H9 (cell line): ENCODE measurements at places on chromosomes 7 and 10. TPM values are rescaled to one million over a fixed set of nuclear protein-coding genes. Genes with fewer than 3 reads are reported as not detected.

- H3K27me3 ChIP-seq: no peaks in the 10 kb centered on the region
- no peaks in the 10 kb centered on the region for H3K4me1 ChIP-seq
- no peak for DNase-seq
These were observed 275.4 kb downstream of the PARD3 start for GRCh38 chr10:34539533-34540315.

- H3K4me3 ChIP-seq: no peak overlapping the region
- no peaks in the 10 kb centered on the region for H3K27me3 ChIP-seq
- no peaks in the 10 kb centered on the region; the same call in 1 of the 2 replicates for H3K4me1 ChIP-seq
- no peaks in the 10 kb centered on the region; the same call in 2 of the 3 replicates for H3K36me3 ChIP-seq
- no peak overlapping the region for H3K27ac ChIP-seq
These were observed 9.6 kb downstream of the PYROXD2 start for GRCh38 chr10:98405422-98405821.

- H3K4me3 ChIP-seq: no peak overlapping the region
- H3K36me3 ChIP-seq: no peaks in the 10 kb centered on the region
- no peak for DNase-seq
- peaks cover 5% of the 10 kb centered on the region; the same call in 1 of the 2 replicates for H3K4me1 ChIP-seq
- no peak overlapping the region for H3K27ac ChIP-seq
- H3K27me3 ChIP-seq: peaks cover 2% of the 10 kb centered on the region; the same call in 1 of the 2 replicates
These were observed 1.7 kb upstream of the WEE2 start for GRCh38 chr7:141706239-141707064.

The OR2A5 gene
- total RNA-seq: not detected in 2 replicates

- no peaks in the 10 kb centered on the region for H3K4me1 ChIP-seq
- H3K27ac ChIP-seq: no peak overlapping the region
- no peak for DNase-seq
- H3K36me3 ChIP-seq: peaks cover 11% of the 10 kb centered on the region
These were observed 37.2 kb downstream of the EXOC4 start for GRCh38 chr7:133290041-133290440.

DNA sequence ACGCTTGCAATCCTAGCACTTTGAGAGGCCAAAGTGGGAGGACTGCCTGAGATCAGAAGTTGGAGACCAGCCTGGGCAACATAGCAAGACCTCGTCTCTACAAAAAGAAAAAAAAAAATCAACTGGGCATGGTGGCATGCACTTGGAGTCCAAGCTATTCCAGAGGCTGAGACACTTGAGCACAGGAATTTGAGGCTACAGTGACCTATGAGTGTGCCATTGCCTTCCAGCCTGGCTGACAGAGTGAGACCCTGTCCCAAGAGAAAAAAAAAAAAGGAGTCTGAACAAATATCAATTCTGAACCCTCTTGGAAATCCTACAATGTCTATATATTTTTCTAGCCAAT, 126.8 kb upstream of the NRP1 start:
- no peaks in the 10 kb centered on the region for H3K27me3 ChIP-seq
- no peak for DNase-seq
- no peak overlapping the region for H3K27ac ChIP-seq
- H3K4me1 ChIP-seq: no peaks in the 10 kb centered on the region

GRCh38 chr10:7768417-7768816, 19.4 kb downstream of the KIN start:
- peaks cover 68% of the 10 kb centered on the region for H3K36me3 ChIP-seq
- no peaks in the 10 kb centered on the region for H3K4me1 ChIP-seq
- no peak for DNase-seq
- H3K27ac ChIP-seq: no peak overlapping the region
- no peak overlapping the region for H3K4me3 ChIP-seq

DNA sequence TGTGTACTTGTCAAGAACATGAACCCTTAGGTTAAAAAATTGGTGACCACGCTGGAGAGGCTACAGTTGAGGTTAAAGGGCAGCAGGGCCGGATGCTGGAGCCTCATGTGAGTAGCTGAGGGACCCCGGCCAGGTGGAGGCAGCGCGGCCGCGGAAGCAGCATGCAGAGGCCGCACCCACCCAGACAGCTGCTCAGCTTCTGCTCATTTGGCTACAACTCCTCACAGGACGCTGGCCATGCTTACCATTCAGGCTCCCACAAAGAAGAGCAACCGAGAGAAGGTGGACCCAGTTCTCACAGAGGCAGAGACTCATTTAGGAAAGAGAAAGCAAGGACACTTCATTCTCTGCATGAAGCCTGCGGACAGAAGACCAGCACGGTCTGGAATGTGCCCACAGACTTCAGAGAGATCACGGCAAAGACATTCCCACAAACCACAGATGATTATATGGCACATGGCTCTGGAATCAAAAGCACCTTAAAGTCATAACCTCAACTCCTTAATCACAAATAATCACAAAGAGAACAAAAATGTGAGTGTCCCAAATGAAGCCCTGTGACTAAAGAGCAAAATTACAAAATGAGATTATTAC, 94.4 kb downstream of the VOPP1 start:
- peak; percentile 24 for DNase-seq
- no peaks in the 10 kb centered on the region for H3K4me1 ChIP-seq
- H3K4me3 ChIP-seq: no peak overlapping the region
- peaks cover 5% of the 10 kb centered on the region; the same call in 1 of the 2 replicates for H3K36me3 ChIP-seq
- no peak overlapping the region for H3K27ac ChIP-seq

DNA sequence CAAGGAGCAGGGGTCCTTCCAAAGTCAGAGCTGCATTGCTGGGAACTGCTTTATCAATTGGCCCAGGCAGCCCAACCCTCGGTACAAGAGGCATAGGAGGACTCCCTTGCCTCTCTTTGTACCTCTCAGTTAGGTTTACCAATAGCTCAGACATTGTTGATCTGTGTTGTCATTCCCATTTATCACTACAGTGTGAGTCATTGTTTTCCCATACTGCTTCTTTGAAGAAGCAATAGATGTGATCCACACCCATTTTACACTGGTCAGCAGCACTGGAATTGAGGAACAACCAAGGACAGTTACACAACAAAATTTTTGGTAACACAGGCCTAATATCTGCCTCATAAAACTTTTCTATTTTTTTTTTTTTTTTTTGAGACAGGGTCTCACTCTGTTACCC, 307.2 kb downstream of the SNX13 start:
- no peaks in the 10 kb centered on the region for H3K27me3 ChIP-seq
- no peak overlapping the region for H3K27ac ChIP-seq
- no peaks in the 10 kb centered on the region for H3K4me1 ChIP-seq
- H3K36me3 ChIP-seq: no peaks in the 10 kb centered on the region

DNA sequence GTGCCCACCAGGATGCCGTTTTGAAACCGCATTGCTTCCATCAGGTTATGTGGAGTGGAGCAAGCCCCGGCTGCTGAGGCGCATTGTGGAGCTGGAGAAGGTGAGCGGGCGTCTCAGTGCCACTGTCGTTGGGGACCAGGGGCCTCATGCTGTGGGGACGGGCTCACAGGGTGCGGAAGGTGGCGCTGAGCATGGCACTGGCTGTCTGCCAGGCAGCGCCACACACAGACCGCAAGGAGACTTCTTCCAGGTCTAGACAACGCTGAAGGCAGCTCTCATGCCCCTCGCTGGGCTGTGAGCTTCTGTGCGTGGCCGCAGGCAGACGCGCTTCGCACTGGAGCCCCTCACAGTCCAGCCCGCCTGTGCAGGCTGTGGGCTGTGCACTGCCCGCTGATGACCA, 29.0 kb downstream of the IQCE start:
- H3K4me1 ChIP-seq: no peaks in the 10 kb centered on the region
- no peaks in the 10 kb centered on the region for H3K27me3 ChIP-seq
- DNase-seq: no peak
- no peak overlapping the region for H3K4me3 ChIP-seq
- H3K27ac ChIP-seq: no peak overlapping the region

The ZNF853 gene
- 9.3 and 9.6 TPM in 2 replicates for total RNA-seq

GRCh38 chr10:48306265-48306869, at the start of gene MAPK8:
MAPK8 (plus strand) TSS chr10:48306677; CDS start chr10:48401661, 94,984 bp downstream.
- H3K27ac ChIP-seq: no peak within 1 kb of the TSS
- no peaks in the 10 kb centered on the region for H3K27me3 ChIP-seq
- DNase-seq: peak; percentile 98
- H3K4me1 ChIP-seq: no peaks in the 10 kb centered on the region

The KLLN gene
- 0.61 and 0.79 TPM in 2 replicates for total RNA-seq

DNA sequence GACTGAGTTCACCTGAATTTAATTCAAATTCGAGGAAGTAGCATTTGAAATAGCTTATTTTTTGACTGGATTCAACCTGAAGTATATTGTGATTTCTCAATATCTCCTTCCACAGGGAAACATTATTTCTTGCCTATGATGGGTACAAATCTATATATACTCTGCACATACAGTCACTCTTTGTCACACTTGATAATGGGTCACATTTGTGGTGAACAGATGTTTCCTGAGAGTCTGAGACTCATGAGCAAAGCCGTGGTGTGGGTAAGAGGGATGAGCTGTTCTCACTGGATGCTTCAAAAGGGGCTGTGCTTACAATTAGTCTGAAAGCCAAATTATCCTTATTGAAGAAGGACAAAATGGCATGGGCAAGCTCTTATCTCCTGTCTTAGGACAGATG, 18.0 kb upstream of the TBXAS1 start:
- no peaks in the 10 kb centered on the region for H3K36me3 ChIP-seq
- no peaks in the 10 kb centered on the region for H3K4me1 ChIP-seq
- no peaks in the 10 kb centered on the region for H3K27me3 ChIP-seq
- no peak overlapping the region for H3K27ac ChIP-seq

DNA sequence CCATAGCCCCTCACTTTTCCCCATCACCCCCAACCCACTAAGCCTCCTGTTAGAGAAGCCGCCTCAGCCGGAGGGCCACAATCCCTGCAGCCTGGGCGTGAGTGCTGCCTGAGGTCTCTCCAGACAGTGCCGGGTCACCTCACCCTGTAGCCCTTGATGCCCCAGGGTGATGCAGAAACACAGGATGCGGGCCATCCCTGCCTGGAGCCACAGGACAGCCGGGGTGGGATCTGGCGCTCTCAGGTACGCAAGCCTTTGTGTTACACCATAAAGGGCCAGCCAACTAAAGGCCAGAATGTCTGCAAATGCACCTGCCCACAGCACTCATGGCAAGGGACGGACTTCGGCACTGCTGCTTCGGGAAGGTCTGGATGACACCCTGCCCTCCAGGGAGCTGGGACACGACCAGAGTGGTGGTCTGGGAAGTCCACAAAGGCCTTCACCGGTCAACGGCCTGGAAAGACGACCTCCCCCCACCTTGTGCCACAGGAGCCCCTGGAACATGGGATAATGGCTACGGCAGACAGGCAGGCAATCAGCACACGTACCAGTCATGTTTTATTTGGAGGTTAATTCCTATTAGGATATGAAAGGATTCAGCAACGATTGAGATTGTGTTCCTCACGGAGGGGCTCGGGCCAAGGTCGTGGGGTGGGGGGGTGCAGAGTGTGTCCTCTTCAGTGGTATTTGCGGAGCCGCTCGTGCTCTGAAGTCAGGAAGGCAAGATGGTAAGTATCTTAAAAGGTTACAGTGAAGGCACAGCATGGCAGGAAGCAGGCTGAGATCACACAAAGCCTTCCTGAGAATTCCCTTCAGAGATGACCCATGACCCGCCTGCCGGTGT, 8.1 kb downstream of the ATP5MF start:
- H3K36me3 ChIP-seq: peaks cover 77% of the 10 kb centered on the region
- H3K4me3 ChIP-seq: no peak overlapping the region
- H3K4me1 ChIP-seq: no peaks in the 10 kb centered on the region

DNA sequence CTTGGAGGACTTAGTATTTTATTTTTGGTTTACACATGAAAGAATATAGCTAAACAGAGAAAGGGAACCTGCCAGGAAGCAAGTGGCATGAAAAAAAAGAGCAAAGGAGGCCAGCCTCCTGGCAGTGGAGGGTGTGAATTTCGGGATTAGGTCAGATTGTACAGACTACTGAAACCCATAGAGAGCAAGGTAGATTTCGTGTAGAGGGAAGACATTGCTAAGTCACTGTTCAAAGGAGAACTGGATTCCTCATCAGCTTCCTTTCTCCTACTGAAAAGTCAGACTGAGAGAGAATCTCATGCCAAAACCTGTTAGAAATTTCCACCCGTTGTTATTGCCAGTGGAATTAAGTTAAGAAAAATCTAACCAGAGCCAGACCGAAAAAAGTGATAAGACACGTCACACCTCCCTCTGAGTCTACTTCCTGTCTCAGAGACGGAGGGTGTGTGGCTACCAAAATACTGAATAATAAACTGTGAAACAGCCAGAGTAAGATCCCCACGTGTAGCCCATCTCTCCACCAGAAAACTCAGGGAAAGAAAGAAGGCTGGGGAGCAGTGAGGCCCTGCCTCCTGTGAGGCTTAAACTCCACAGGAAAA, 118.8 kb downstream of the SKIDA1 start:
- no peaks in the 10 kb centered on the region for H3K27me3 ChIP-seq
- peaks cover 6% of the 10 kb centered on the region; the same call in 1 of the 2 replicates for H3K36me3 ChIP-seq
- peaks cover 2% of the 10 kb centered on the region for H3K4me1 ChIP-seq
- H3K4me3 ChIP-seq: no peak overlapping the region

DNA sequence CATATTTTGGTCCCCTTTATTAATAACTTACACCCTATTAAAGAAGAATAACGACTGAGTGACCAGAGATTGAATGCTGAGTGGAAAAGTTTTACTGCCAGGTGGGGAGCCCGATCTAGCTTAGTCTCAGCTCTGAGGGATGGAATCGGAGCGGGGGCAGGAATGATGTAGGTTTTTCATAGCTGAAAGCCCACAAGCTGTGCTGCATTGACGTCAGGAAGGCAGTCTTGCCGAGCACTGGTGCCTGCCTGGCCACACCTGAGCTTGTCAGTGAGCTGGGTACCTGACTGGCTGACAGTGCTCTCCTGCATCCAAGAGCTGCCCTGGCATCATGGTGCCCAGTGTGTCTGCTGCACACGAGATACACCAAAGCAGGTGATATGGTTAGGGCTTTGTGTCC, 34.8 kb downstream of the GRK5 start:
- H3K4me3 ChIP-seq: no peak overlapping the region
- no peak overlapping the region for H3K27ac ChIP-seq
- H3K4me1 ChIP-seq: peaks cover 5% of the 10 kb centered on the region; the same call in 1 of the 2 replicates
- peak; percentile 35 for DNase-seq
- no peaks in the 10 kb centered on the region for H3K27me3 ChIP-seq

DNA sequence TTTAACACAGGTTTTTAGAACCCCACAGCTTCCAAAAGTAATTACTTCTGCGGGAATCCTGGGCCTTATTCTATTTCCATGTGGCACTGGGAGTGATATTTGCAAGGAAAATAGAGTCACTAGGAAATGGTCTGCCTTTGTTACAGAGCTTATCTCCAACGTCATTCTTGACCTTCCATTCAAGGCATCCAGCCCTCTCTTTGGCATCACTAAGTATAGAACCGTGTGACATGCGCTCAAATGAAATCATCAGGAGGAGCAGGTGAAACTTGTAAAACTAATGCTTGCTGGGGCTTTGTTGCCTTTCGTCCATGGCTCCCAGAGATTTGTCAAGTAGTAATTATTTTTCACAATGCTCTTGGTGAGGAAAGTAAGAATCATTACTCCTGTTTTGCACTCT, 73.4 kb downstream of the PAPSS2 start:
- no peaks in the 10 kb centered on the region for H3K27me3 ChIP-seq
- DNase-seq: no peak

The SLC18A2 gene
- total RNA-seq: 3.0 and 4.0 TPM in 2 replicates
